ENCODE measurements at places on chromosomes 5 and 9.
A peak's percentile ranks its signal among the peaks of the same experiment; 100 is the strongest.

DNA sequence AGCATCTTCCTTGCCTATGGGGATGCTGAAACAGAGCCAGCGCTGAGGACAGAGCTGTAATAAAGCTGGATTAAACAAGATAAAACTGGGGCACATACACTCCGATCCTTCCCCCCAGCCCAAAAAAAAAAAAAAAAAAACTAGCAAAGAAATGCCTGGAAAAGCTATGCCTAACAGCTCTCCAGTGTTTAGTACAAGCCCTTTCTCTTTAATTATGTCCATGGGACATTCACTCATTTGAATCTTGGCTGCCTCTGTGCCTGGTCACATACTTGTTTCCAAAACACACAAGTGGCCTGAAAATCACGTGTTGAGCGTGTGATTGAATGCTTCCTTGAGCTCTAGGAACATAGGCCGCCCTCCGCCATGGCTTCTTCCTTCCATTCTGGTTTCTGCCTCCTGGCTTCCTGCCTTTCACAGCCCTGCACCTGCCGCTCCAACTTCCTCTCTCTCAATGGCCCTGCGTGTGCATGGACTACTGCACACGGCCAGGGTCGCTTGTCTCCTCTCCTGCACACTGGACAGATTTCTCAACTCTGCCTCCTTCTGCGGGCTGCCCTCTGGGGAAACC is 111.0 kb upstream of the RETREG1 start:
- no peak for DNase-seq

DNA sequence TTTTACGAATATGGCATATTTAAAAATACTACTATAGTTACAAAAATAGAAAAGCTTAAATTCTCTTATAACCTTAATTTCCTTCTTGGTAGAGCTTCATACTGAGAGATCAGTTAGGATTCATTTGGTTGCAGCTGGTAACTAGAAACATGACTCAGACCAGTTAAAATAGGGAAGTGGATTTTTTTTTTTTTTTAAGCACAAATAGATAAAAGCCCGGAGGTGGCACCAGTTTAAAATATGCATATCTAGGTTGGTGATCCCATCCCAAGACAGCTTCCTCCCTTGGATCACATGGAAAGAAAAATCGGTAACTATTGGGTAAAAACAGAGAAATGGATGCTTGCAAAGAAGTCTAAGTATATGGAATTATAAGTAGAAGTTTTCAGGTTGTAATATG is 1634.3 kb downstream of the MAT2B start:
- no peak for DNase-seq

DNA sequence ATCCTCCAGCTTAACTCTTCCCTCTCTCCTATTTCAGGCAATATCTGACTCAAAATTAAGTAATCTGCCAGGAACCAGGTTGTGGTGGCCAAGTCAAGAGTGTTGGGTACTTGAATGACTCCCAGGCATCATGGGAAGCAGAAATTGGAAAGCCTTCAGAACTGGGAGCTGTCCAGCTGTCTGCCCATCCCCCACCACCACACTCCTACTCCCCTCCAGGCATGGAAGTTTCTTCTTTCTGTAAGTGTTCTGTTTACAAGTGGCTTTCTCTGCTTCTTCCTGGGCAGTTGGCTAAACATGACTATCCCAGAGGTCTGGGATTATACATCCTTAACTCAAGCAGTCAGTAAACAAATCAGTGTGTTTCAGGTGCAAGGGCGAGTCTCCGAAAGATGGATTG is 14.6 kb upstream of the PBX3 start:
- no peak for DNase-seq

GRCh38 chr5:116658830-116659229 is 84.2 kb upstream of the SEMA6A start:
- no peak for DNase-seq

- DNase-seq, result no peak
Measured at GRCh38 chr9:20476912-20477521, 145.3 kb downstream of the MLLT3 start.

DNA sequence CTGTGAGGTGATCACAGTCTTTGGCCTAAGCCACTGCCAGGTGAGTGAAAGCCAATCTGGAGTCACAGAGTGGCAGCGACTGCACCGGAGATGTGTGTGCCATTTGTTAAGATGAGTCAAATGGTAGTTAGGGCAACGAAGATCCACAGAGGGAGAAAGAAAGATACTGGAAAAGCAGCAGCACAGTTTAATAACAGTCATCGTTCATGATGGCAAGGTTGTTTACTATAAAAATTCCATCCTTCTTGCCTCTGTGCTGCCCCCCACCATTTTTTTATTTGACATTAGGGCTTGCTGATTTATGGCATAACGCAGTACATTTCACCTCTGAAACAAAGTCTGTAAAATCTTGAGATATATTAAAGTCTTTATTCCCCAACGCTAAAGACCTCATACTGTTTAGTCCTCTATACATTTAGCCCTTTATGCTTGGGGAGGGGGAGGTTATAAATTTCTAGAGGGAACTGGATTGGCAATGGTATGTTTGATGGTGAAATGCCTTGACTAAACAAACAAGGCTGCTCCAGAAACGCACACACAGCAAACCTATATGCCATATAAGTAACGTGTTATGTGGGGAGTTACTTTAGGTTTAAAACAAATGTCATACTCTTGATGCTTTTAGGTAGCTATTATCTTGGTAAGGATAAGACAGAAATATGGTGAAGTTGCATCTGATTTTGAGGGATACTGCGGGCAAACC is 55.8 kb upstream of the ABL1 start:
- DNase-seq, result no peak

DNA sequence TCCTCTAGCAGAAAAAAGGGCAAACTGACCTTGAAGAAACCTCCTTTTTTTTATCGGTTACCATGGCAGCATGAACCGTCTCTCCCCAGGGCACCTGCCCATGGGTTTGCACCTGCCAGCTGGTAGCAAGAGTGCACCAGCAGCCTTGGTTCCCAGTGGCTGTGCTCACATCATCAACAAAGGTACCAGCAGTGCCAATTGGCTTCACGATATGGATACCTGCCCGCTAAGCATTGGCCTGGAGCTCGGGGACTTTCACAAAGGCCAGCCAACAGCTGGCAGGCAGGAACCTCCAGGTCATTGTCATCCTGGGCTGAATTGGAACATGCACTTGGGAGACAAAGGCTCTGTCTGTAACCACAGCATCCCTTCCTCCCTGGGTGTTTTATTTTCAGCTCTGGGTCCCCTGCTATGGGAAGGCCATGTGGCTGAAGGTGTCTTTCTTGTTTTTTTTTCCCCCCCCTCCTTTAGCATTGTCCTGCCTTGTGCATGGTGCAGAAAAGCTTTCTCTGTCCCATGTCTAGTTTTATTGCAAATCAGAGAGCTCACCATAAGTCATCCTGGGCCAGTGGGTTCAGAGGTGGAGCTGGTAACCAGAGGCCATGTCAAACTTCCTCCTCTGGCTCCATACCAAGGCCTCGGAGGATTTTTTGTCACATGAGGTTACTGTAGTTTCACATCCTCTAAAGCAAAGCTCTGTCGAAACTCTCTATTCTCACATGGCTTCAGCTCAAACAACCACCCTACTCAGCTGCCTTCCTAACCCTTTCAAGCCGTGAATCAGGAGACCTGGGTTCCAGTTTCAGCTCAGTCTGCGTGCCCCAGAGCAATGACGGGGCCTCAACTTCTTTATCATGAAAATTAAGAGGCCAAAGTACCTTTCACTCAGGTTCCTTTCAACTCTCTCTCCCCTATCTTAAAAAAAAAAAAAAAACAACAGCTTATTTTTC is 145.5 kb upstream of the MAP3K1 start:
- peak; percentile 11 for DNase-seq

- DNase-seq, result no peak
Measured at GRCh38 chr5:66299463-66299862, 155.4 kb downstream of the SREK1 start.

DNA sequence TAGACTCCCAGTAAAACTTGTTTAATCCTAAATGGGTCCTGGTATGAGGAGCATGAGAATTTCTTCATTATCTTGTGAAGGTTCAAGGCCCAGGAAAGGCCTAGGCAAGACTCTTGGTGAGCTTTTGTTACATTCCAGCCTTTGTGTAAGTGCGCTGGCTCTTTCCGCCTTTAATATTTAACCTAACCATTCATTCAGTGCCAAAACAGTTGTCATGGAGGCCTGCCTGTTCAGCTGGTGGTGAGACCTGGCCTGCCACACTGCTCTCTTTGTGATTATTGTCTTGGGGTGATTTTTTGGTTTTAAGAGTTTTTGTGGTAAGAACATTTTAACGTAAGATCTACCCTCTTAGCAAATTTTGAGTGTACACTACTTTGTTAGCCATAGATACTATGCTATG is 127.5 kb upstream of the WWC1 start:
- DNase-seq, result no peak

- no peak for DNase-seq
Measured at GRCh38 chr5:95191330-95191729, 93.6 kb downstream of the MCTP1 start.

DNA sequence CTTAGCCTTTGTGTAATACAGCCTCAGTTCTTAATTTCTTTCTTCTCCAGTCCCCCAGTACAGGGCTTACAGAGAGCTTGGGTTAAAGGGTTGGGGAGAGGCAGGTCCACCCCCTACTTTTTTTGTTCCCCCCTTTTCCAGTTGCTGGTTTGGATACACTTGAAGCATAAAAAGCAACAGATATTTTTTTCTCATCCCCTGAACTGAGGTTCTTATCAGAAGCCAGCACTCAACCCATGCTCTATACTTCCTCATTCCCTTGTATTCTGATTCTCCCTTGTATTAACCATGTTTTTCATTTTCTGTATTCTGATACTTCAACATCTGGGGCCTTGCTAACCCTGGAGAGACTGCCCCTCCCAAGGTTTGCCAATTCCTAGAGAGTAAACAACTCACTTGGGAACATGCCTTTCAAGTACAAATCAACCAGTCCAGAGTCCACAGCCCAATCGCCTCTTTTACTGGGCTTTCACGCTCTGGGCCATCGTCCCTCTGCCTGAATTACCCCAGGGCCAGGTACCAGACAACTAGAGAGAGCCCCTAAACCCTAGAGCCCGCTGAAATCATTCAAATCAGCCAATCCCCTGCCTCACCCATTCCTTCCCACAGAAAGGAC is 333.4 kb upstream of the PUM3 start:
- no peak for DNase-seq

- no peak for DNase-seq
Measured at GRCh38 chr5:169945831-169946261, 34.4 kb downstream of the INSYN2B start.

DNA sequence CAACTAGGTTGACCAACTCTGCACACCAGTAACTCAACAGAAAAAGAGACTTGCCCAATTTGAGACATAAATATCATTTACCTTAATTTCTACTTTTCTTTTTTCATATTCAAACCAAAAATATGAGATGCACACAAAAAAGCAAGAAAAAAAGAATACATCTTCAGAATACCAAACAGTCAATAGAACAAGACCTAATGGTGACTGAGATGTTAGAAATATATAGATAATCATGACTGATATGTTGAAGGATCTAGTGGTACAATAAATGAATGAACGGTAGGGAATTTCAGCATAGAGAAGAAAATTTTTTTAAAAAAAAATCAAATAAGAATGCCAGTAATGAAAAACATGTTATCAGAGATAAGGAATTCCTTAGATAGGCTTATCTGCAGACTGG is 29.1 kb upstream of the ATG10 start:
- no peak for DNase-seq

GRCh38 chr5:17852740-17853139 is 218.5 kb downstream of the TAF11L14 start:
- DNase-seq, result no peak

DNA sequence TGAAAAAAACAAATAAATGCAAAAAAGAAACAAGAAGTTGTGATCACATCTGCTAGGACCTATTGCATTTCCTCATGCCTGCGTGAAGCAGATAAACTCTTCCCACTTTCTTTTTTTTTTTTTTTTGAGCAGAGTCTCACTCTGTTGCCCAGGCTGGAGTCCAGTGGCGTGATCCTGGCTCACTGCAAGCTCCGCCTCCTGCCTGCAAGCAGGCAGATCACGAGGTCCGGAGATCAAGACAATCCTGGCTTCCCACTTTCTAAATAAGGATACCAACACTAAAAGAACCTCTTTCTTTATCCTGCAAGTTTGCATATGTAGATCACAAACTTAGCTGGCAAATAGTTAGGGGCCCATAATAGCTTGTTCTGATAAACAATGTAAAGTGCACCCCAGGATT is 128.6 kb downstream of the ASTN2 start:
- peak; percentile 59 for DNase-seq

- DNase-seq, result no peak
Measured at GRCh38 chr9:6965566-6965965, 207.8 kb downstream of the KDM4C start.

DNA sequence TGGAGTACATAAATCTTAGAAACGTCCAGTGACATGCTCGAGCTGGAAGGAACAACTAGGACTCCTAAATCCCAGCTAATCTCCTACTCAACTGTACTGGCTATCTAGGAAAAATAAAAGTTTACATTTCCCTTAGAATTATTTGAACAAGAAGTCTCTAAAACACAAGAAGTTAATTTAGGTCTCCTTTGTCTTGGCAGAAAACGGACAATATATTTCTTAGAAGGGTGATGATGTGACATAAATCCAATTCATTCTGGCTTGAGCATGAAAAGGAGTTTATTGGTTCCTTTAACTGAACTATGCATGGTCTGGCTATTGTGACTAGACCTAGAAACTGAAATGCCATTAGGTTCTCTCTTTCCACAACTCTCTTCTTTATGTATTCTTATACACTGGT is 1242.2 kb upstream of the DMAC1 start:
- no peak for DNase-seq

- no peak for DNase-seq
Measured at GRCh38 chr5:81516091-81516490, 122.2 kb upstream of the ACOT12 start.

GRCh38 chr9:5435912-5436311 is 1.8 kb downstream of the PLGRKT start:
- no peak for DNase-seq

- DNase-seq, result peak; percentile 57
Measured at GRCh38 chr5:132877938-132878337, 4.5 kb downstream of the LEAP2 start.

- DNase-seq, result no peak
Measured at GRCh38 chr9:92804727-92805126, 40.1 kb upstream of the BICD2 start.

- DNase-seq, result no peak
Measured at GRCh38 chr9:134887686-134888602, 7.3 kb downstream of the FCN2 start.
